Activated naive CD4-positive, alpha-beta T cell treated with anti-CD3 and anti-CD28 coated beads for 36 hours (primary cell): ENCODE measurements at places on chromosomes 6 and 20.

GRCh38 chr20:11338496-11339306 lies 579.0 kb upstream of the BTBD3 start:
- no peak for DNase-seq

DNA sequence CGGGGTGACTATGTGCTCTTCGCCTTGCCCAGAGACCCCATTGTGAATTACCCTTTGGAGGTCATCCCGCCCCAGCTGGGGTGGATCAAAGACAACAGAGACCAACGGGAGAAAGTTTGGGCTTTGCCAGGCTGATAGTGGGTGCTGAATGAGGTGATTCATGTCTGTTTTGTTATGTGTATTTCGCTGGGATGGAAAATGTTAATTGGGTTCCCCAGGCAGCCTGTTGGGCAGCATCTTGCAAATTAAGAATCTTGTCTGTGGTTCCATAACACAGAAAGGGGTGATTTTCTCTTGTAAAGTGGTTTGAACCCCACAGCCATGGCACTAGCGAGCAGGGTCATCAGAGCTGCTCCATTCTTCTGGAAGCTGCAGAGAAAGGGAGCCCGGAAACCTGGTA lies 63.1 kb upstream of the UNC93A start:
- DNase-seq, result no peak

DNA sequence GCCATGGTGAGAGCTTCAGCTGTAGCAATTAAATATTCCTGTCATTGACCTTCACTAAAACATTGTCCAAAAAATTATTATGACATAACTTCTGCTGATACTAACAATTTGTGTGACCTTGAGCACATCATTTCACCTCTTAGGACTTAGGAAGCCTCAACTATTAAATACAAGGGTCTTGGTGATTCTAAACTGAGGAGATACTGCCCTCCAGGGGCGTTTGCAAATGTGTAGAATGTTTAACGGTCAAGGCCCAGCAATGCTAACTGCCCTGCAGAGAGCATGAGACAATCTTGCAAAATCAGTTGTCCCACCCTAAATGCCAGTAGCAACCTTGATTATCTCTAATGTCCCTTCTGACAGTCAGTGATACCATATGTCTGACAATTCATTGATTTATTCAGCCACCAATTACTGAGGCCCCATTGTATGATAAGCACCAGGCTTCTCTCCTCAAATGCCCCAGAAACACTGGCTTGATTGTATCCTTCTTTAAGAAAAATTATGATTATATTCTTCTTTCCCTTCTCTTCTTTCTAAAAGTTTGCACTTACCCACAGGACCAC lies 284.1 kb upstream of the PLN start:
- peak; percentile 19 for DNase-seq

GRCh38 chr6:5130135-5130866 lies 45.2 kb downstream of the PPP1R3G start:
- no peak for DNase-seq

GRCh38 chr6:169248521-169248971 lies 5.1 kb downstream of the THBS2 start:
- no peak for DNase-seq

- DNase-seq, result no peak
Measured at GRCh38 chr20:21607971-21608725, 94.3 kb upstream of the NKX2-2 start.

DNA sequence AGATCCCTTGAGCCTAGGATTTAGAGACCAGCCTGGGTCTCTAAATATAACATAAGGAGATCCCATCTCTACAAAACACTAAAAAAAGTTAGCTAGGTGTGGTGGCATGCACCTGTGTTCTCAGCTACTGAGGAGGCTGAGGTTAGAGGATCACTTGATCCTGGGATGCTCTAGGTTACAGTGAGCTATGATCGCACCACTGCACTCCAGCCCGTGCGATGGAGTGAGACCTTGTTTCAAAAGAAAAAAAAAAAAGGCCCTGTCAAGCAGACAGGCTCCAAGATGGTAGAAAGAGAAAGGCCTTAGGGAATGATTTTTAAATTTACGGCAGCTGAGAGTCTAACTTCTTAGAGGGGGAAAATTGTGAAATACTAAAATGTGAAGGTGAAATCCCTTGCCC lies 22.6 kb upstream of the NCOA3 start:
- no peak for DNase-seq

DNA sequence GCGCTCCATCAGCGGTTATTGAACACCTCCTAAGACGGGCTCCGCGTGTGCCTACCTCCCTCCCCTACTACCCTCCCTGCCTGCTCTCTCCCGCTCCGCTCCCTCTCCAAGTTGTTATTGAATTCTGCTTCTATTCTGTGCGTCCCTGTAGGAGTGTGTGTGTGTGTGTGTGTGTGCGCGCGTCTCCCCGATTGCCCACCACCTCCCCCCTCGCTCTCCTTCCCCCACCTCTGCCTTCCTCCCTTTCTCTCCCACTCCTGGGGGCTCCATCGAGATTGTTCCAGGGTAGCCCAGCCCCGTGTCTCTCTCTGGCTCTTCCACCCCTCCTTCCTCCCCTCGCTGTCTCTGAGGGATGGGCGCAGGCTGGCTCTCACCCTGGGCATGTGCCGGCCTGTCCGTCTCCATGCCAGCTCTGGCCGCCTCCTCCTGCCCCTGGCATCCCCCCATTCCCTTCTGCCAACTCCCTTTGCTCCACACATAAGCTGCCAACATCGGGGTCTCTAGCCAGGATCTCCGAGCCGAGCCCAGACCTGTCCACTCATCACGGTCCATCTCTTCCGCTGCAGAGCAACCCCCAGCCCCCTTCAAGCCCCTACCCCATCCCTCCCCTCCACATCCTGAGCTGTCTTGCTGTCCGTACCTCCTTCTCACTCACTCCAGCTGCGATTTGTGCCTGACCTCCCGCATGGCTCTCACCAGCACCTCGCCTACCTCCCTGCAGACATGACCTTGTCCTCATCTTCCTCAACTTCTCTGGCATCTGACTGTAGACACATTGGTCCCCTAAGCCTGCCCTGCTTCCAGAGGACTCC lies 68.5 kb downstream of the SRC start:
- DNase-seq, result no peak

GRCh38 chr6:127288705-127289104 lies 22.0 kb downstream of the RNF146 start:
- DNase-seq, result no peak

DNA sequence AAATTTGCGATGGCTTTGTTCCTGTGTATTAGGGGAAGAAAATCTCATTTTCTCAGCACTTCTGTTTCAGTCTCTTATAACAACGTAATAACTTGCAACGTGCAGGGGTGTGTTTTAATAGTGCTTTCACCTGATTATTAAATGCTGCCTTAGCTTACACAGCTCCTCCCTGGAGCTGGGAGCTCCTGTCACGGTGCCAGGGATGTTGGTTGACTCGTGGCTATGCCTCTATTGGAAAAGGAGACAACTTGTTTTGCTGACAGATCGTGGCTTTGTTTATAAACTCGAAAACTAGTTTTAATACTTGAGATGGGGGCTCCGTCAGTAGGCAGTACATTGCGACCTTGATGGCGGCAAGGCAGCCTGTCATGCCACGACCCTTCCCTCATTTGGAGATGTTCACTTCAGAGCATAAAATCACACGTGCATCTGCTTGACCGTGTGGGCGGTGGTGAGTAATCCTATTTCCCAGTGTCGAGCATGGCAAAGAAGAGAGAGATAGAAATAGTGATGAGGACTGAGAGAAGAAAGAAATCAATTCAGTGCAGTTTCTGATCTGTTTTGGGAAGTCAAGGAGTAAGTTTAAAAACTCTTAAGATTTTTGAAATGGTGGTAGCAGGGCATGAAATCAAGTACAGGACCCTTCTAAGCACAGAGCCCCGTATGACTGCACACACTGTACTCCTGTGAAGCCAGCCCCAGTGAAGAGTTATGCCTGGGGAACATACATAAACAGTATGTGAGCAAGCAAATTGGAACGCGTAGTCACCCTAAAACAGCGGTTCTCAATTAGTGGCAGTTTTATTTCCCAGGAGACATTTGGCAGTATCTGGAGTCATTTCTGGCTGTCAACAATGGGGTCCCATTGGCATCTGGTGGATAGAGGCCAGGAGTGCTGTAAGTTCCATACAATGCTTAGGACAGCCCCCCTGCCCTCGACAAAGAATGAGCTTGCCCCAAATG lies 147.2 kb downstream of the DOK5 start:
- no peak for DNase-seq

GRCh38 chr6:111789598-111789997 lies 83.7 kb downstream of the FYN start:
- DNase-seq, result no peak

- DNase-seq, result no peak
Measured at GRCh38 chr6:163355426-163355991, 59.0 kb upstream of the QKI start.

DNA sequence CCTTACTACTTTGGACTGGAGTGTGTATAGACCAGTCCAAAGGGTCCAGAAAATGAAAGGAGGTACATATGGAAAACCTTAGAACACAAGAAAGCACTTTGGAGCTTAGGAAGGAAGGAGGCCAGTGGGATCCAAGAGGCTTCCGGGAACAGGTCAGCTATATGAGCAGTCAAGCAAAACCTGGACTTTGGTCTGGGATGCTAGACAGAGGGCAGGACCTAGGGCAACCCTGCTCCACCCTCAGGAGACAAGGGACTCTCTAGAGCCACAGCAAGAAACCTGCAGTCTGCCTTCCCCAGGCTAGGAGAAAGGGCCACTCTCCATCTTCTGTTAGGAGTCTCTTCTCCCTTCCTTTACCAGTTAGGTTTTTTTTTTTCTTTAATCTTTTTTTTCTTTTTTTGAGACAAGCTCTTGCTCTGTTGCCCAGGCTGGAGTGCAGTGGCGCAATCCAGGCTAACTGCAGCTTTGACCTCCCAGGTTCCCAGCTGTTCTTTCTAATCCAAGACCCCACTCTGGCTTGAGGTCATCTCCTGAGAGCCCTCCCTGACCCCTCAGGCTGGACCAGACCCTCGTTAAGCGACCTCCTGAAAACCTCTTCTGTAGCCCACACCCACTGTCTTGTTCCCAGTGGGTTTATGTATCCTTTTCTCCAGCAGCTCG lies 4.6 kb downstream of the KCNK5 start:
- no peak for DNase-seq

GRCh38 chr6:33549896-33550295 lies 30.2 kb downstream of the BAK1 start:
- DNase-seq, result no peak

- no peak for DNase-seq
Measured at GRCh38 chr6:39274903-39275302, 39.3 kb downstream of the KCNK17 start.
